ENCODE measurements at places on chromosomes 3 and 15. TPM values are rescaled to one million over a fixed set of nuclear protein-coding genes. Genes with fewer than 3 reads are reported as not detected.

Gene REC114
- not detected for total RNA-seq

Gene TGM4
- not detected for total RNA-seq

Gene TLR9
- total RNA-seq = 0.42 TPM

Gene PARP15
- total RNA-seq = 2.3 TPM

Gene DOCK3
- 0.72 TPM for total RNA-seq

Gene NOX5
- 0.18 TPM for total RNA-seq

Gene NUP210
- 2.8 TPM for total RNA-seq

Gene PDZRN3
- total RNA-seq = 86.3 TPM
